ENCODE measurements at places on chromosomes 7 and 10. TPM values are rescaled to one million over a fixed set of nuclear protein-coding genes. Genes with fewer than 3 reads are reported as not detected.

Gene SYT15B
- 2.1 TPM for polyA plus RNA-seq

Gene DMBT1
- polyA plus RNA-seq: 0.01 TPM

Gene C10orf143
- 1.6 TPM for polyA plus RNA-seq

Gene FKBP9
- 106 TPM for polyA plus RNA-seq

Gene NME8
- not detected for polyA plus RNA-seq

Gene GRM3
- polyA plus RNA-seq: not detected

Gene KIAA1217
- polyA plus RNA-seq: 2.0 TPM

Gene CALHM1
- polyA plus RNA-seq: not detected

Gene TMEM139
- polyA plus RNA-seq: 0.42 TPM

Gene CLCN1
- 0.03 TPM for polyA plus RNA-seq

Gene ASZ1
- not detected for polyA plus RNA-seq

Gene CNTNAP2
- 0.04 TPM for polyA plus RNA-seq

Gene CALML3
- polyA plus RNA-seq: not detected

Gene CPN1
- polyA plus RNA-seq: 0.29 TPM

Gene COL28A1
- 0.22 TPM for polyA plus RNA-seq

Gene TUBB8
- not detected for polyA plus RNA-seq

Gene ZNF727
- polyA plus RNA-seq: not detected

Gene SPDYE1
- not detected for polyA plus RNA-seq

Gene NPC1L1
- 0.03 TPM for polyA plus RNA-seq

Gene OR13A1
- not detected for polyA plus RNA-seq

Gene ZNF33B
- polyA plus RNA-seq: 11.1 TPM

Gene SRGN
- 50.5 TPM for polyA plus RNA-seq

Gene TFAM
- 66.9 TPM for polyA plus RNA-seq

Gene SUFU
- polyA plus RNA-seq: 4.6 TPM

Gene SAMD9L
- polyA plus RNA-seq: 0.70 TPM

Gene MLLT10
- polyA plus RNA-seq: 38.9 TPM

Gene IFIT1B
- polyA plus RNA-seq: not detected

Gene GRID2IP
- polyA plus RNA-seq: 0.03 TPM

Gene ADAM12
- 4.8 TPM for polyA plus RNA-seq

Gene MMP21
- polyA plus RNA-seq: 0.04 TPM

Gene TAF3
- 6.0 TPM for polyA plus RNA-seq

Gene LRRC18
- not detected for polyA plus RNA-seq

Gene DNAH11
- polyA plus RNA-seq: 0.01 TPM

Gene IDI2
- polyA plus RNA-seq: not detected

Gene TUBAL3
- polyA plus RNA-seq: 0.37 TPM

Gene GTF2IRD1
- polyA plus RNA-seq: 19.9 TPM

Gene SPDYE11
- polyA plus RNA-seq: not detected

Gene FBH1
- 46.0 TPM for polyA plus RNA-seq

Gene PLXDC2
- polyA plus RNA-seq: 0.07 TPM

Gene CD36
- 0.13 TPM for polyA plus RNA-seq

Gene ADCYAP1R1
- not detected for polyA plus RNA-seq

Gene GNAT3
- polyA plus RNA-seq: not detected

Gene NXPH1
- polyA plus RNA-seq: not detected

Gene KIF11
- polyA plus RNA-seq: 37.9 TPM

Gene CEP55
- polyA plus RNA-seq: 52.4 TPM

Gene SVIL
- 12.0 TPM for polyA plus RNA-seq

Gene C10orf95
- 0.13 TPM for polyA plus RNA-seq

Gene KCNMA1
- 36.7 TPM for polyA plus RNA-seq

Gene ZNF488
- 8.3 TPM for polyA plus RNA-seq

Gene LIPN
- polyA plus RNA-seq: not detected

Gene KCNIP2
- polyA plus RNA-seq: 1.7 TPM
